ENCODE measurements at places on chromosomes 4 and X.

DNA sequence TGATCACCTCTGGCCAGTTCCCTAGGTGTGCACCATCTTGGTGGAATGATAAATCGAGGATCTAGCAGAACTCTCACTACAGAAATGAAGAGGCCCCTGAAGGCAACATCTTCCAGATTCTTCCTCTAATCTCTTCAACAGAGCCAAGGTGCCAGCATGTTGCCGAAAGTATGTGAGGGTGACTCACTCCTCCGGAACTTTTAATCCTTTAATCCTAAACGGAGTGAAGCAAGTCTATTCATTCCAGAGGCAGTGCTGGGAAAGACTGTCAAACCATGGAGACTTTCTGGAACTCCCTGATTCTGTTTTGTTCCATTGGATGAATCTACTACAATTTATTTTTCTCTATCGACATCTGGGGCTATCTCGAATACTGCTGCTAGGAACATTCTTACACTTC is 68.7 kb downstream of the SUPT20HL2 start:
- no peak for DNase-seq

DNA sequence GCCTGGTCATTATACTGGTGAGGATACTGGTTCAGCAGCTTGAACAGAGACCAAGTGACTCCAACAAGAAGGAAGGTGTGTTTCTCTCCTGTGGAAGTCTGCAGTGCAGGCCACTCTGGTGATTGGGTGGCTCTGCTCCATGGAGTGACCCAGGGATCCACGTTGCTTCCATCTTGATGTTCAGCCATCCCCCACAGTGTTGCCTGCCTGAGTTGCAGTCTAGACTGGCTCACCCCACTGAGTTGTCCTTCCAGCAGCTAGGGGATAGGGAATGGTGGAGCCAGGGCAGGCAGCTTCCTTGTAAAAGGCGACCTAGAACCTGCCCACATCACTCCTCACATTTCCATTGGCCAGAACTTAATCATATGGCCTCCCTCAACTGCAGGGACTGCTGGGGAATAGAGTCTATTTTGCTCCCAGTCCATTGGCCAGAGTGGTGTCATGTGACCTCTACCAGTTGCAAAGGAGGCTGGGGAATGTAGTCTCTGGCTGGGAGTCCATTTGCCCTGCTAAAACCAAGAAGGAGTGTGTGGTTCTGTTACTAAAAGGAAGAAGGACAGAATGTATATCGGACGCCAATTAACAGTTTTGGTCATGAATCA is 8.0 kb downstream of the MAN2B2 start:
- no peak for DNase-seq

DNA sequence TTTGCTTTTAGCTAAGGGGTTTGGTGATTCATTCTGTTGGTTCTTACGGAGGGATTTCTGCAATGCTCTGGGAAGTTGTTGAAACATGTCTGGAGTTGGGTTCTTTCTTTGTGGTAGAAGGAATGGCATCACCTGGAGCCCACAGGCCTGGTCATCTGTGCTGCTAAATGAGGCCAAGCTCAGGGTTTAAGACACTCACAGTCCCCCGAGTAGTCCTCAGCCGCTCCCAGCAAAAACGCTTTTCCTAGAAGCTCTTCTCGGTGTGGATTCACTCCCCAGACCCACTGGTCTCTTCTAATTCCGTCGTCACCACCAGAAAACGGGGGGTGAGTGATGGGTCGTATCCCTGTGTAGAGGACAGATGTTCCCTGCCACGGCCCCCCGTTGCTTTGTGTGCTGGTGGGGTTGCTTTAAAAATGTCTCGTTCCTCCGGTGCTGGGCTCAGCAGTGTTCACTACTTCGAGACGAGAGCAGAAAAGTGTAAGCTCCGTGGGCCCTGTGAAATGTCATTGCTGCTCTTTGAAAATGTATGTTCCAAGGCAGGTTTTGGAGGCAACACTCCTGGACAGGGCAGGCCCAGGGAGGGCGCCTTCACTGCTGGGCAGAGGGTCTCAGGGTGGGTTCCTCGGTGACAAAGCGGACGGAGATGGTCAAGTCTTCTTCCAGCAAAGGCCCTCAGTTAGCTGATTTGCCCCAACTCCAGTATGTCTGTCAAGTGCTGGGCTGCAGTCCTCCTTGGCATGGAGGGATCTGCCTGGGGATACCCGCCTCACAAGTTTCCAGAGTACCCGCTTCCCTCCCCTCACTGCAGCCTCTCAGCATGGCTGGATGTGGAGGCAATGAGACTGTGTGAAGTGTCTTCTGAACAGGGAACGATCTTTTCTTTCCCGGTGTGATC is 37.3 kb downstream of the PSAPL1 start:
- DNase-seq = no peak

DNA sequence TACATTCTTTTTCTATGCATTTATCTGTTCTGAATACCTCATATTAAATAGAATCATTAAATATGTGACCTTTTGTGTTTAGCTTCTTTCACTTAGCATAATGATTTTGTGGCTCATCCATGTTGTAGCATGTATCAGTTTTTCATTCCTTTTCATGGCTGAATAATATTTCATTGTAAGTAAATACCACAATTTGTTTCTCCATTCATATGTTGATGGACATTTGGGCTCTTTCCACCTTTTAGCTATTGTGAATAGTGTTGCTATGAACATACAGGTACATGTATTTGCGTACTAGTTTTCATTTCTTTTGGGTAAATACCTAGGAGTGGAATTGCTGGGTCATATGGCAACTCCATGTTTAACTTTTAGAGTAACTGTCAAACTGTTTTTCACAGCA is 85.1 kb downstream of the GNL3L start:
- DNase-seq = no peak

DNA sequence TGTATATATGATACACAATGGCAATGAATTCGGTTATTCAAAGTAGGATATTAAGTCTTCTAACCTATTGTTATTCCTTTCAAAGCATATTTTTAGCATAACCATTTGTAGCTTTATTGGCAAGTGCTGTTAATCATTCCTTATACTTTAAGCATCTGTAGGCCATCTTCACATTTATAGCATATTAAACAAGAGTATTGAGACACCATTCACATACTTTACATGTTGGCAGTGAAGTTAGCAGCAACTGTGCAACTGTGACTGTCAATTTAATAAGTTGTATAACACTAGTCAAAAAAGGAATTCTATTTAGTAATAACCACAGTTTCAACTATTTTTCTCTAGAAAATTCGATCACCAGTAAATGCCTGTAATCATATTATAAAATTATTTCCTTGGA is 107.3 kb upstream of the MYOZ2 start:
- DNase-seq = no peak

All from amygdala (tissue), 56 donors.